ENCODE measurements at places on chromosomes 12 and 14. TPM values are rescaled to one million over a fixed set of nuclear protein-coding genes. Genes with fewer than 3 reads are reported as not detected.

The OVCH1 gene
- not detected for polyA plus RNA-seq

DNA sequence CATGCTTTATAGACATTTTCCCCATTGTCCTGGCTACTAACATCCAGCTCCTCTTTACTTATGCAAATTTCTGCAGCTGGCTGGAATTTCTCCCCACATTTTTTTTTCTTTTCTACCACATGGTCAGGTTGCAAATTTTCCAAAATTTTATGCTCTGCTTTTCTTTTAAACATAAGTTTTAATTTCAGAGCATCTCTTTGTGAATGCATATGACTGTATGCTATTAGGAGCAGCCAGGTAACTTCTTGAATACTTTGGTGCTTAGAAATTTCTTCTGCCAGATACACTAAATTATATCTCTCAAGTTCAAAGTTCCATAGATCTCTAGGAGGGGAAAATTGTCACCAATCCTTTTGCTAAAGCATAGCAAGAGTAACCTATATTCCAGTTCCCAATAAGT is 365.9 kb downstream of the LRFN5 start:
- no peaks in the 10 kb centered on the region for H3K4me1 ChIP-seq
- no peak for DNase-seq
- no peaks in the 10 kb centered on the region for H3K36me3 ChIP-seq
- no peaks in the 10 kb centered on the region for H3K27me3 ChIP-seq
- no peak overlapping the region for H3K27ac ChIP-seq

- no peaks in the 10 kb centered on the region for H3K27me3 ChIP-seq
- DNase-seq = no peak
- no peak overlapping the region for H3K4me3 ChIP-seq
These were observed 95.2 kb downstream of the CALM1 start for GRCh38 chr14:90491911-90492531.

DNA sequence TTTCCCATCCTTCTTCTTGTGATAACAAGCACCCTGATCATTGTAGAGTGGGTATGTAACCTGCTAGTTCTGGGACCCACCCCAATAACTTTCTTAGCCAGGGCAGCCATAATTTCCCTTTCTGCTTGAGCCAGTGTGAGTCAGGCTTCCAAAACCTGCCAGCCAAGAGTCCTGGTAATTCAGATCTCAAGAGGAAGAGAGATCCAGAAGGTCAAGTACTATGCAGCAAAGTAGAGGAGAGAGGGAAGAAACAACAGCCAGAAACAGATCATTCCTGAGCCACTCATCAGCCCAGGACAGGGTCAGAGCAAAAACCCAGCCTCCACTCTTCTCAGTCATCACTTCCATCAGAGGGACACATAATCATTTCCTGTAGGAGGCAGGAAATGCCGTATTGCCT is 182.0 kb downstream of the DICER1 start:
- no peaks in the 10 kb centered on the region for H3K27me3 ChIP-seq
- H3K36me3 ChIP-seq = no peaks in the 10 kb centered on the region
- no peak overlapping the region for H3K4me3 ChIP-seq
- H3K4me1 ChIP-seq = no peaks in the 10 kb centered on the region

DNA sequence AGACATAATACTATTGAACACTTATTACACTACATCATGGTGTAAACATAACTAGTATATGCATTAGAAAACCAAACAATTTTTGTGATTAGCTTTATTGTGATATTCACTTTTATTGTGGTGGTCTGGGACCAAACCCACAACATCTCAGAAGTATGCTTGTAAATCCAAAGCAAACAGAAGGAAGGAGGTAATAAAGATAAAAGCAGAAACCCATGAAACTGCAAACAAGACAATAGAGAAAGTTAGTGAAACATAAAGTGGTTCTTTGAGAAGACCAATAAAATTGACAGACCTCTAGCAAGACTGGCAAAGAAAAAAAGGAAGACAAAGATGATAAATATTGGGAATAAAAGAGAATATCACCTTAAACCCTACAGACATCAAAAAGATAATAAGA is 268.3 kb downstream of the RPAP3 start:
- no peaks in the 10 kb centered on the region for H3K27me3 ChIP-seq
- H3K4me3 ChIP-seq = no peak overlapping the region
- no peaks in the 10 kb centered on the region for H3K36me3 ChIP-seq
- H3K4me1 ChIP-seq = no peaks in the 10 kb centered on the region
- no peak for DNase-seq

GRCh38 chr14:54942913-54943312 is 40.3 kb upstream of the GCH1 start:
- H3K27me3 ChIP-seq = no peaks in the 10 kb centered on the region

DNA sequence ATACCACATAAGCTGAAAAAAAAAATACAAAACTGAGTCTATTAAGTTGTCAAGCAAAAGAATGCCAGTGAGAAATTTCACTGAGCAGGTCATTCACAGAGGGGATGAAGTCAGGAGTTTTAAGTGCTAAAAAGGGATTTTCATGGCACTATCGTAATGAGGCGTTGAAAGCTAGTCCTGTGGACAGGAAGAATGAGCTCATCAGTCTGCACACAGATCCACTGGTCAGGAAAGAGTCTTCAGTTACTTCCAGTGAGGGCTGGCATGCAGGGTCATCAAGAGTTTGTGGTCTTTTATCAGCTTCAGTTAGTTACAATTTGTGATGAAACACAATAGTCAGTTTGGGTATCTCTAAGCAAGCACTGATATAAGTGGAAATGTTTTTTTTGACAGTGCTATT is 88.1 kb upstream of the WSCD2 start:
- no peak for DNase-seq
- H3K27ac ChIP-seq = no peak overlapping the region
- H3K36me3 ChIP-seq = no peaks in the 10 kb centered on the region
- no peaks in the 10 kb centered on the region for H3K27me3 ChIP-seq
- no peaks in the 10 kb centered on the region for H3K4me1 ChIP-seq
- no peak overlapping the region for H3K4me3 ChIP-seq
